ENCODE measurements at places on chromosomes 2 and 18. TPM values are rescaled to one million over a fixed set of nuclear protein-coding genes. Genes with fewer than 3 reads are reported as not detected.

RASGRP3 gene
- 0.79 TPM for total RNA-seq

MAL gene
- total RNA-seq = 11.0 TPM

SPDYA gene
- total RNA-seq = 1.4 TPM

MC5R gene
- total RNA-seq = not detected

STPG4 gene
- total RNA-seq = under 0.01 TPM

SPP2 gene
- not detected for total RNA-seq

AQP12A gene
- total RNA-seq = not detected

SCN7A gene
- not detected for total RNA-seq

CXCR1 gene
- not detected for total RNA-seq

ZSWIM2 gene
- total RNA-seq = not detected

TMEM169 gene
- 0.51 TPM for total RNA-seq

PFN4 gene
- total RNA-seq = under 0.01 TPM

DPP10 gene
- 0.26 TPM for total RNA-seq

CD302 gene
- 0.13 TPM for total RNA-seq

NDUFS1 gene
- total RNA-seq = 72.5 TPM

C2orf15 gene
- total RNA-seq = 0.90 TPM

FSIP2 gene
- total RNA-seq = 0.26 TPM

STEAP3 gene
- total RNA-seq = 8.1 TPM

HRH4 gene
- total RNA-seq = 0.13 TPM

Measured in bronchial epithelial cell (primary cell).